Lower leg skin (tissue), 4 donors: ENCODE measurements at places on chromosomes 7 and 10. TPM values are rescaled to one million over a fixed set of nuclear protein-coding genes. Genes with fewer than 3 reads are reported as not detected.
A peak's percentile ranks its signal among the peaks of the same experiment; 100 is the strongest.

GRCh38 chr7:18087687-18088078, 60.0 kb upstream of the PRPS1L1 start:
- no peak for DNase-seq

DNA sequence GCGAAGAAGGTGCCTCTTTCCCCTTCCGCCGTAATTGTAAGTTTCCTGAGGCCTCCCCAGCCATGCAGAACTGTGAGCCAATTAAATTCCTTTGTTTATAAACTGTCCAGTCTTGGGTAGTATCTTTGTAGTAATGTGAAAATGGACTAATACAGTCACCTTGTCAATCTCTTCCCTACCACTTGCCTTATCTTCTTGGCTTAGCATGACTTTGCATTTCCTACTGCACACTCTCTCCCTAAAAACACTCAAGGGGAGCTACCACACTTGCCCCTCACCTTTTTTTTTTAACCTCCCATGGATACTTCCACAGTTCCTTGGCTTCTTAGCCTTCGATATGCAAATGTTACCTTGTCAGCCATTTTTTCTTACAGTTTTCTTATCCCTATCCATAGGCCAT, 7.4 kb upstream of the CDK6 start:
- DNase-seq, result no peak

GRCh38 chr10:71964098-71964742, at the start of gene CHST3:
TSS of gene CHST3 (plus strand) at chr10:71964395. CDS start at chr10:72005843, 41,448 bp downstream.
- peak; percentile 91 for DNase-seq

SPDYE16 gene
- 0.19 TPM for total RNA-seq

MTERF1 gene
- 7.2 TPM for total RNA-seq

OAT gene
- 63.5 TPM for total RNA-seq

HELLS gene
- 7.1 TPM for total RNA-seq
